ENCODE measurements at places on chromosomes 1 and 21.
A peak's percentile ranks its signal among the peaks of the same experiment; 100 is the strongest.

- no peak for DNase-seq
Measured at GRCh38 chr1:241627453-241628259, 12.5 kb downstream of the CHML start.

GRCh38 chr1:170657275-170657853 lies 6.6 kb upstream of the PRRX1 start:
- DNase-seq = no peak

- DNase-seq = no peak
Measured at GRCh38 chr1:8711151-8711550, 106.3 kb downstream of the RERE start.

GRCh38 chr1:244318512-244318911 lies 133.2 kb downstream of the ADSS2 start:
- DNase-seq = no peak

DNA sequence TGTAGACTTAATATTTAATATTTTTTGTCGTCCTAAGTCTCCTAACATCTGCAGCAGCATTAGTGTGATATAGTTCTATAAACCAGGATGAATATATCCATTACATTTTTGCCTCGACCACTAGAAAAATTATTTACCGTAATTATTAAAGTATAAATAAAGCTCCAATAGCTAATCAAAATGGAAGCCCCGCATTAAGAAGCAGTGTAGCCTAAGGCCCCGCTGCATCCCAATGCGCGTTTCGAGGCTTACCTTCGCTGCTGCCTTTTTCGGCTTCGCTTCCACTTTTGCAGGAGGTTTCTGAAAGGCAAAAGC lies 891 bp downstream of the HMGN1 start:
- DNase-seq = peak; percentile 42

DNA sequence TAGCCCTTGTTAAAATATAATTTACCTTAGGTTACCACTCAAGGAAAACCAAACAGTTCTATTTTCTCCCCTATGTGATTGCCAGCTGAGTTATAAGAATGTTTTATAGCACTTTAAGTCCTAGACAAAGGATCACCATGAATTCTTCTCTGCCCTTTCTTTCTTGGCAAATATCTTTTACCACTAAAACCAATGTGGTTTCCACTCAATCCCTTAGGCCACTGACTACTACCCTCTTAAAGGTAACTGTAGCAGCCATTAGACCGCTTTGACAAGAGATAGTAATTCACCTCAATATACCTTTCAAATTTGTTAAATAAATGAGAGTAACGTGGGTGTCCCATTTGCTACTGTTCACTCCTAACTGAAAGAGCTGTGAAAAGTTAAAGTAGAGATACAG lies 307.9 kb upstream of the PRMT6 start:
- no peak for DNase-seq

- DNase-seq = no peak
Measured at GRCh38 chr1:13707164-13707563, 7.2 kb downstream of the PRDM2 start.

- DNase-seq = no peak
Measured at GRCh38 chr1:240308096-240308495, 216.4 kb downstream of the FMN2 start.

GRCh38 chr1:10980094-10980577 lies 32.3 kb upstream of the TARDBP start:
- DNase-seq = peak; percentile 72

DNA sequence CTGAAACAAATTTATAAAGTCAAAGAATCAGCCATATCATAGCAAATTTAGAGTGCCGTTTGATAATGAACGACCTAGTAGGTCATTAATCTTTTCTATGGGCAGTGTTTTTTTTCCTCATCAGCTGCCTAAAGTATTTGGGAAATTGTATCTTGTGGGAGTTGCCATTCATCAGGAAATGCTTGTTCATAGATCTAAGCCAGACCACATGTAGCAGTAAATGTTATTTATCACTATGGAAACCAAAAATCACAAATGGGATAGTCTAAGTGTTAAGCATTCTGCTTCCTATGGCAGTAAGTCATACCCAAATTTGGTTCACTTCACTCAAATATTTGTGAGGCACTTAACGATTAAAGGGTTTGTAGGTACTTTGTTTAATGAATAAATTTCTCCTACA lies 52.9 kb downstream of the LRRC8D start:
- DNase-seq = no peak

- no peak for DNase-seq
Measured at GRCh38 chr1:23283667-23284602, 60.1 kb downstream of the HNRNPR start.

GRCh38 chr1:115467196-115467595 lies 129.1 kb upstream of the NGF start:
- no peak for DNase-seq

- peak; percentile 7 for DNase-seq
Measured at GRCh38 chr1:182909578-182909977, 43.4 kb downstream of the SHCBP1L start.

DNA sequence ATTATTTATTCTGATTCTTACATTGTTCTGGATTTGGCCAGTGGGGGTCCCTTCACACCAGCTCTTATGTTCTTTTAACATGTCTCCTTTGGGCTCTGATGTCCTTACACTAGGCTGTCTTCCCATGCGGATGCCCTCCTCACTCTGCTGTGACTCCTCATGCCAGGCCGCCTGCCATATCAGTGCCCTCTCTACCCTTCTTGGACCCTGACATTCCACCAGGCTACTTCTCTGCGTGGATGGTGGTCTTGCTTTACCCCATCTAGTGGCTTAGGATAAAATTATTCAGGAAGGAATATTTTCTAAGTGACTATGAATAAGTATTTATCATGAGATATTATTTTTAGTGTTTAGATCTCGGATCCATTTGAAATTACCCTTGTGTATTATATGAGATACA lies 21.2 kb downstream of the ATF6 start:
- no peak for DNase-seq

DNA sequence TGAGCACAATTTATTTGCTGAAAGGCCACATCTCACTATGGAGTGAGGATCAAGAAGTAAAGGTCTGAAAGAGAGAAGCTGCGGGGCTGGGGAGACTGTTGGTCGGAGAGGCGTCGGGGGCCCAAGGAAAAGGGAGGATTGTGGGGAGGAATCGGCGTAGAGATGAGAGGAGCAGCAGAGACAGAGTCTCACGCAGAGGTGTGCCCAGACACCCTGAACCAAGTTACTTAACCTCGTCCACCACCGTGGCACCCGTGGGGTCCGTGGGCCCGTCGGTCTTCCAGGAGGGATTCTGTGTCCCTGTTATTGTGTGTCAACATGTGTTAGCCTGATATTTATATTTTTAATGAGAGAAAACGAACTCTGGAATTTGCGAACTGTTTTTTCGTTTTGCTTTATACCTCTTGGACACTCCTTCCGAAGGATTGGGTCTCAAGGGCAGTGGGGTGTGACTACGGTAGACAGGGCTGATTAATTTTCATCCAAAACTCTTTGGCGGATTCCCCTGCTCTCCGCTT lies 3.8 kb upstream of the NBPF1 start:
- DNase-seq = no peak

DNA sequence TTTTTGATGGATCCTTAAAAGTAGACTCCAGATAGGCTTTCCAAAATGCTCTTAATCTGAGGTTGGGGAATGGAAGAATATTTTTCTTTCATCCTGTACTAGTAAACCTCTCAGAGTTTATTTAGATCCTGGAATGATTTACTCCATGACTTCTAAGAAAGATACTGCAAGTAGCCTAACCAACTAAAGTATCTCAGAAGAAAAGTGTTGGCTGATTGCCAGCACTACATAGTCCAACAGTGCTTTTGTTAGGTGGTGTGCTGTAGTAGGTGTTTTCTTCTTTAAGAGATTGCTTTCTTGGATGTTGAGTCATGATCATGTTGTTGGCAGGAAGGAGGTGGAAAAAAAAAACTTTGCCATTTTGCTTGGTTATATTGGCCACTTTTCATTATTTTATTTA lies 119.8 kb downstream of the OSBPL9 start:
- DNase-seq = no peak

DNA sequence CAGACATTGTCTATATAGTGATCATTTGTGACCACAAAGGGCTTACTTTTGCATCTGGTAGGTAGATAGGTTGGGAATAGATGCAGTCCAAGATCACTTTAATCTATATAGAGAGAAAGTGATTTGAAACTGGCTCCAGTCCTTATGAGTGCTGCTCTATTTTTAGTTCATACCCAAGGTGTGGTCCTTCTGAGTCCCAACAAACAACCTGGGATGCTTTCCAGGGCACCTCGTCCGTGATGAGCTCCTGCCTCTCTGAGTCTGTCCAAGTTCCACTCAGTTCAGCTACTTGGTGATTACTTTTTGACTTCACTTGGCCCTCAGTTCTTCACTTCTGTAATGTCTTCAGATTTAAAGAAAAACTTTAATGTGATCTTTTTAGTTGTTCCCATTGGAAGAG lies 20.2 kb downstream of the DIP2A start:
- DNase-seq = no peak

DNA sequence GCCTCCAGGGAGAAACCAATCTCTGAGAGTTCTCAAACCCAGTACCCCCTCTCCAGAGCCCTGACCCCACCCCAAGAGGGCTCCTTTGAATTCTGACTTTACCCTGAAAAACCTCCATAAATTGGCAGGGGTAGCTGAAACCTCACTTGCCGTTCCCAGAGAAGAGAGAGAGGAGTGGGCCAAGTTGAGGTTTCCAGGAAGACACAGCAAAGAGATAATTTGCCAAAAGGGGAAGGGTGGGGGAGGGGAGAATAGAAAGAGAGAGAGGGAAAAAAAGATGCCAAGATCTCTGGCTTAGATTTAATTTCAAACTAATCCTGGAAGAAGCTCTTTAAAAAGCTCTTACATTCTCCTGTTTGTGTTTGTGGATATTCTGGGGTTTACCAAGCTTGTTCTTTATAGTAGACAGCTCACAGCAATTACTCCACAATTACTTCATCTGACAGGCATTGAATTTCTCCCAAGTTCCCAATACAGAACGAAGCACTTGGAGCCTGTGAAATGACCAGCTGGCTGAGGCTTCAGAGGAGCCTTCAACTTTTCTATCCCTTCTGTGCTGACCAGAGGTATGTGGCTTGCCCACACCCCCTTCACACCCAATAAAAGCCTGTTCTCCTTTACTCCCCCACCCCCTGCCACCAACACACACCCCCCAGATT lies 1.1 kb upstream of the GRHL3 start:
- no peak for DNase-seq

- DNase-seq = no peak
Measured at GRCh38 chr1:247440001-247440620, 17.8 kb downstream of the OR2B11 start.

DNA sequence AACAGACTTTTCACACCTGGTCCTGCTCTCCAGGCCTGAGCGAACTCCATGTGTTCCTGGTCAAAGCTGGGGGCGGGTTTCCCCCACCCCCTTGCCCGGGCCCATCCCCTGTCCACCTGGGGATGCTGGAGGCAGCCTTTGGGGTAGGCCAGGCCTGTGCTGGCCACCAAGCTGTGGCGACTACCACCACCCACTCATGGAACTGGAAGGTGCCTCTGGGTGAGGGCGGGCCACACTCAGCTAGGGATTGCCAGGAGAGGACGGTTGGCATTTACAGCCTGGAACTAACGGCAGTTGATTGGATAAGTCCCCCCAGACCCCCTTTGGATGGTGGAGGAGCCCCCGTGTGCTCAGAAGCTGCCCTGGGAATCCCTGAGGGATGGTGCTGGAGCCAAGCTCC lies 7.9 kb downstream of the S100B start:
- no peak for DNase-seq
